ENCODE measurements at places on chromosomes 7 and 10.

- no peak for DNase-seq
These were observed 15.4 kb downstream of the ACSL5 start for GRCh38 chr10:112389271-112389822.

DNA sequence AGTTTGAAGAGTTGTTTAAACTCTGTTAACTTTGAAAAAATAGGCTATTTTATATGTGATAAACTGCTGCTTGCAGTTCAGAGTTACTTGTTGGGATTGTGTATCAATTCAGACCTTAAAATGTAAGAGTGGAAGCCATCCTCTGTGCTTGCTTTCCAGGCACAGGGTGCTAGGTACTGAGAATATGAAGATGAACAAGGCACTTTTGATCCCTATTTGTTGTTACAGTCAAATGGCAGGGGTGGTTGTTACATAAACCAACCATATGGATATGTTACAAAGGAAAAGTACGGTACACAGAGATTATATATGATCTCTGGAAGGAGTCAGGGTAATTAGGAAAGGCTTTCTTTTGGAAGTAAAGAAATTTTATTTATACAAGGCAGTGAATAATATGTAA is 63.8 kb downstream of the REEP3 start:
- DNase-seq: no peak

- DNase-seq: no peak
These were observed 786 bp downstream of the CUEDC2 start for GRCh38 chr10:102431452-102432124.

GRCh38 chr7:96224685-96225084 is 97.2 kb downstream of the SLC25A13 start:
- no peak for DNase-seq

DNA sequence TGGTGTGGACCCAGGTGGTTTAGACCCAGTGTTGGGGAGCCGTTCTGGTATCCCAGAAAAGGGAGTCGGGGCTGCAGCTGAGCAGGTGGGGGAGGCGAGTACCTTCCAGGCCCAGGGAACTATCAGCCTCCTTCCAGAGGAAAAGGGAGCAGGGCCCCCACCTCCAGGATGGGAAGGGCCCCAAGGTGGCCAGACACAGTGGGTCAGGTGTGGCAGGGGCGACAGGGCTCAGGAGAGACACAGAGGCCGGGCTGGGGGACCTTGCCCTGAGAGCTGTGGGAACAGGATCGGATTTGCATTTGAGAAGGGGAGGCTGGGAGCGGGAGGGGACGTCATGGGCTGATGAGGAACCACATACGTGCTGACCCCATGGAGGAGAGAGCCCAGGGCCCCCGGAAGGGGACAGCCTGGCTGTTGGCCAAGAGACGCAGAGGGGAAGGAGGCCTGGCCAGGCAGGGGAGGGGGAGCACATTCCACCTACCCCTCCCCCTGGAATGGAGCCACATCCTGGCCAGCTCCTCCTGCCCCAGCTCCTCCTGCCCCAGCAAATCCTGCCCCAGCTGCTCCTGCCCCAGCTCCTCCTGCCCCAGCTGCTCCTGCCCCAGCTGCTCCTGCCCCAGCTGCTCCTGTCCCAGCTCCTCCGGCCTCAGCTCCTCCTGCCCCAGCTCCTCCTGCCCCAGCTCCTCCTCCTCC is 9.7 kb upstream of the TTYH3 start:
- DNase-seq: no peak

DNA sequence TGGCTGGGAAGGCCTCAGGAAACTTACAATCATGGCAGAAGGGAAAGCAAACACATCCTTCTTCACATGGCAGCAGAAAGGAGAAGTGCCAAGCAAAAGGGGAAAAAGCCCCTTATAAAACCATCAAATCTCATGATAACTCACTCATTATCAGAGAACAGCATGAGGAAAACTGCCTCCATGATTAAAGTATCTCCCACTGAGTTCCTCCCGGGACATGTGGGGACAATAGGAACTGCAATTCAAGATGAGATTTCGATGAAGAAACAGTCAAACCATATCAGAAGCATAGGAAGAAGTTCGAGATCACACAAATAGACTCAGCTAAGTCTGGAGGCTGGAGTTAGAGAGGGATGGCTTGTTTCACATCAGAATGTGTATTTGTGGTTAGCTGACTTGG is 869.4 kb upstream of the PHF14 start:
- no peak for DNase-seq

DNA sequence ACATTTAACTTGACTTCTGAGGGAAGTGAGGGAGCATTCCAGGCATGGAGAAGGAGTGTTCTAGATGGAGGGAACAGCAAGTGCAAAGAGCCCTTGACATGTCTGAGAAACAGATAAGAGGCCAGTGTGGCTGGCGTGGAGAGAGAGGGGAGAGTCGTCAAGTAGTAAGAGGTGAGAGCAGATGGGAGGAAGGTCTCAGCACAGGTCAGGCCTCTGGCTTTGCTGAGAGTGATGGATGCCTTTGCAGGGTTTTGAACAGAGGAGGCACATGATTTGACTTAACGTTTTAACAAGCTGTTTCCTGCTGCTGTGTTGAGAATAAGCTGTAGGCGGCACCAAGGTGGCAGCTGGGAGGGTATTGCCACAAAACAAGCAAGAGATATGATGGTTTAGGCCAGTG is 97.2 kb downstream of the KAT6B start:
- no peak for DNase-seq

DNA sequence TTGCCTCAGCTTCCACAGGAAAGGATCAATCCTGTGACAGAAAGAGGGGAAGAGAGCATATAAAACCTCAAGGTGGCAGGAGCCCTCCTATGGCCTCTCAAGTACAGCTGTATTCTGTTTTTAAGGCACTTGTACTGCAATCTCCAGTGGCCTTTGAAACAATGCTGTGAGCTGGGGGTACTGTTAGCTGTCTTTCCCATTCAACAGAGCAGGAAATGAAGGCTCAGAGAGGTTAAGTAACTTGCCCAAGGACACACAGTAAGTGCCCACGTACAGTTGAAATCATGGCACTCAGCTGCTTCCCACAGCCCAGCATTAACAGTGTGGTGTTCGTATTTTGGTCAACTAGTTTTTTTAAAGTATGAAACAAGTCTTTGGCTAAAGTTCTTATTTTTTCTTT is 34.0 kb downstream of the DUSP5 start:
- DNase-seq: no peak

- DNase-seq: no peak
These were observed 2.9 kb downstream of the MNX1 start for GRCh38 chr7:157007470-157008066.

- no peak for DNase-seq
These were observed 17.6 kb upstream of the AKR1C3 start for GRCh38 chr10:5076615-5077014.

GRCh38 chr7:139647085-139647484 is 123.6 kb downstream of the CLEC2L start:
- DNase-seq: no peak

- DNase-seq: no peak
These were observed 66.7 kb downstream of the HHEX start for GRCh38 chr10:92756201-92757065.

All from HS-27A (cell line).